ENCODE measurements at places on chromosomes 1 and 21.

- no peak for DNase-seq
Observed at GRCh38 chr1:92409946-92410549, 76.7 kb downstream of the GFI1 start.

DNA sequence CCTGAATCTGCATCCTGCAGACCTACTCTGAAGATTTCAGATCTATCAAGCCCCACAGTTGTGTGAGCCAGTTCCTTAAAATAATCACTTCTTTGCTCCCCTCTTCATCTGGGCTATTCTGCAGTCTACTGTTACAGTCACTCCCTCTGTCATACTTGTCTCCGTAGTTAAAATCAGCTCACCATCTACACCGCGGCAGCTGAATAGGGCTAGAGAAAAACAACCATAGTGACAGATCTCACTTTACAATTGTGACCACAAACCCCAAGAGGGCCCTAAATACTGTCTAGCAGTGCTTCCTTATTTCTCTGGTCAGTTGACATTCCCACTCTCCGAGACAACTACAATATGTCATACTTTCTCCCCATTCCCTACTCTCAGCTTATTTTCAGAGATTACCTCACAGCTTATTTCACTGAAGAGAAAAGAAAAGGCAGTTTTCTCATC is 12.9 kb downstream of the DESI2 start:
- no peak for DNase-seq

DNA sequence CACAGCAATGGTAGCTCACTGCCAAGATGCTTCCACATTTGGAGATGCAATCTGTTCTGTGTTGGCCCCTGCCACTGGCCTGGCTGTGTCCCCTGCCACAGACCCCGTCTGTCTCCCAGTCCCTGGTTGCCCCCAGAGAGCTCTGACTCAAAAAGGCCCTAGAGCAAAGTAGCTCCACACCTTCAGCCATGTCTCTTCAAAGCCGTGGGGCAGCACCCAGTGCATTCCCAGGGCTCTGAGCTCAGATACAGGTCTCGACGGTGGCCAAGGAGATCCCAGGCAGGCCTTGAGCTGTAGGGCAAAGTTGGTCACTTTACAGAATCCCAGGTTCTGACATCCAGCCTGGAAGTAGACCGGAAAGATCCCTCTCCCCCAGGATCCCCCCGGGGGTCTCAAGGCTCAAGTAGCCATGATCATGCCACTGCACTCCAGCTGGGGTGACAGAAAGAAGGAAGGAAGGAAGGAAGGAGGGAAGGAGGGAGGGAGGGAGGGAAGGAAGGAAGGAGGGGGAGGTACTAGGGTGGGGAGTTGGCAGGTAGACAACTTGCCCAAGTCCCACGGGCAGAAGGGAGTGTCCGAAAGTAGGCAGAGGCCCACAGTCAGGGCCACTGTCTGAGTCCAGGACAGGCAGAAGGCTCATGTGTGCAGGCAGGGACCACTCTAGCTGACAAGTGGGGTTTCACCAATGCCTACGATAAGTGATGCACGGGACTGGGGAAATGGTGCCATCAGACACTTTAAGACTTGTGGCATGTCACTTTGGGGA is 4.8 kb upstream of the ARF1 start:
- DNase-seq: no peak

- DNase-seq: no peak
Observed at GRCh38 chr1:92536980-92537884, 50.5 kb upstream of the GFI1 start.

DNA sequence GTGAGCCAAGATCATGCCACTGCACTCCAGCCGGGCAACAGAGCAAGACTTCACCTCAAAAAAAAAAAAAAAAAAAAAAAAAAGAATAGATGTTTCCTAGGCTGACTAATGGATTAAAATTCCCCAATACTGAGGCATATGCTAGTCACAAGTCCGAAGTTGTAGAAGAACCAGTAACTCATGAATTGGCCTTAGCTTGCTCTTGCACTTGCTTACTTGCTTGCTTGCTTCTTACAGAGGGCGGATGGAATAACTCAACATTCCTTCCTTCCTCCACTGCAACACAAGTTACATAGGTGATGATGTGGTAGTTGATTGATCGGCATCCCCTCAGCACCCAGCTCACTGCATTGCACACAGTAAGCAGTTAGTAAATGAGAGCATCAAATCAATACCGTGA is 2.8 kb upstream of the TARS2 start:
- DNase-seq: no peak

DNA sequence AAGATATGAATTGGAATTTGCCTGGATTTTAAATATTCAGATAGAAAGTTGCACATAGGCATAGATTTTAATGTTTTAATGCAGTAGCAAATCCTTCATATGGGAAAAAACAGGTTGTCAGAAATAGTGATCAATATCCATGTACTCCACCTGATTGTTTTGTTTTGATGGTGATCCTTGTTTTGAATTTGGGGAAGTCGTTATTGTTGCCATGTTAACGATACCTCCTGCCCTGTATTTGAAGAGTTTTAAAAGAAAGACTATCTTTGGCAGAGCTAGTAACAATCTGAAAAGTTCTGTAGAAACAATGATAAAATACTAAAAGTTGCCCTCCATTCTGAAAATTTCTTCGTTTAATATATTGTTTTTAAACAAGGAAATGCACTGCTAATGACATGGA is 1.1 kb downstream of the CEP350 start:
- no peak for DNase-seq

- no peak for DNase-seq
Observed at GRCh38 chr1:243765676-243766075, 84.4 kb downstream of the AKT3 start.

DNA sequence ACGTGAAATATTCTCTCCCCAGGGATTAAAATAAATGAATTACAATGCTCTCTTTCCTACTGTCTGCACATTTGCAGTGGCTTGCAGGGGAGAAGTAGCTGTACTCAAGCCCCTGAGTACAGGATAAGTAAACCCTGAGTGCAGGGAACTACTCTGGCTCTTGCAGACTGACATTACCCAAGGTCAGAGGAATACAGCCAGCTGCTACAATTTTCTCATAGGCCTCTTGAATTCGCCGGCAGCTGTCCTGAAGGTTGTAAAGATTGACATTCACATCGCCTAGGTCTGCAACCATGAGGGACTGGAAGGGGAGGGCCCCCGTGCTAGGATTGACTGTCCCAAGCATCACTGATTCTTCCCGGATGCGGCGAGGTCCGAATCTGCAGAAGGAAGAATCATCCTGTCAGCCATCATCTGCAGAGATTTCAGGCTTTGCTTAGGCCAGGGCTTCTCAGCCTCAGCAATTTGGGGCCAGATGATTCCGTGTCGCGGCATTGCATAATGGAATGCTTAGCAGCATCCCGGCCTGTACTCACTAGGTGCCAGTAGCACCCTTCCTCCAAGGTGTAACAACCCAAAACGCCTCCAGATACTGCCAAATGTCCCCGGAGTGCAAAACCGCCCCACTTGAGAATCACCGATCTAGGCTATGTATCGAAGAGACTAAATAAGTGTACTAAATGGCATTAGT is 1.7 kb downstream of the AGMAT start:
- no peak for DNase-seq

GRCh38 chr1:203126866-203127665 is 460 bp upstream of the ADORA1 start:
- no peak for DNase-seq

GRCh38 chr21:43716376-43717165 is 2.4 kb upstream of the PDXK start:
- DNase-seq: no peak

DNA sequence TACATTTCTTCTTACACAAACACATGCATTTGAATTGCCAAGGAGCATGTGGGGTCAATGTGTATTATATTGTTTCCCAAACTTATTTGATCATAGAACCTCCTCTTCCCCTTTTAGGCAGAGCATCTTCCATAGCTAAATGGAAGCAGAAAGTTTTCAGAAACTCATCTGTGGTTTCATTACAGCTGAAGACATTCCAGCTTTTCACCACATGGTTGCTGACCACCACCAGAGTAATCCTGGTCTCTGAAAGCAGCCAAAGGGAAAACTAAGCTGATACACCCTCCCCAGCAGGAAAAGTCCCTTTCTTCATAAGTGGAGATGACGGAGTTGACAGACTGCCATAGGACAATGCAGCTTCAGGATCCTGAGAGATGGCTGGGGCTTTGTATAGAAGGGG is 30.2 kb upstream of the OTUD3 start:
- no peak for DNase-seq

DNA sequence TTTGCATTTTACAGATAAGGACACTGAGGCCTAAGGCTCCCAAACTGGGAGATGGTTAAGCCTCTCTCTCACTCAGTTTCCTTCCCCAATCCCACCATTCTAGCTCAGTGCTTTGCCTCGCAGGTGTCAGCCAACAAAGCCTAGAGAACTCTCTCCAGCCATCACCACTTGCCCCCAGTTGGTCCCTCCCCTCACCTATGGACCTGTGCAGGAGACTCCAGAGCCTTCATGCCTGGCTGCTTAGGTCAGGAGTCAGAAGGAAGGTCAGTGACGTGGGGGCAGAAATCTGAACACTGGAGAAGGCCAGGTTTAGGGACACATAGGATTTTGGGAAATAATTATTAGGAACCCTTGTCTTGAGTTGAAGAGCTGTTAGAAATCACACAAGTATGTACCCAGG is 295.3 kb downstream of the PTPRU start:
- DNase-seq: no peak

- DNase-seq: no peak
Observed at GRCh38 chr1:166322470-166322869, 155.7 kb upstream of the FAM78B start.

- DNase-seq: no peak
Observed at GRCh38 chr1:112849425-112850033, 106.5 kb downstream of the SLC16A1 start.

DNA sequence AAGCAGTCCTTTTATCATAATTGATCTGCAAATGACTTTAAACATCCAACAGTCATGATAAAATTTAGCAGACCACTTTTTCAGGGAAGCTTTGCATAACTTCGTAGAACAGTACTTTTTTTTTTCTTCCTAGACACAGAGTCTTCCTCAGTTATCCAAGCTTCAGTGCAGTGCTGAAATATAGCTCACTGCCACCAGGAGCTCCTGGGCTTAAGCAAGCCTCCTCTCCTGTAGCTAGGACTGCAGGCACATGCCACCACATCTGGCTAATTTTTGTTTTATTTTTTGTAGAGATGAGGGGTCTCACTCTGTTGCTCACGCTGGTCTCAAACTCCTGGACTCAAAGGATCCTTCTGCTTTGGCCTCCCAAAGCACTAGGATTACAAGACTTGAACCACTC is 3.8 kb downstream of the F13B start:
- no peak for DNase-seq

- no peak for DNase-seq
Observed at GRCh38 chr1:8533124-8533523, 215.2 kb downstream of the SLC45A1 start.

- no peak for DNase-seq
Observed at GRCh38 chr1:96073100-96073499, 648.5 kb upstream of the PTBP2 start.

DNA sequence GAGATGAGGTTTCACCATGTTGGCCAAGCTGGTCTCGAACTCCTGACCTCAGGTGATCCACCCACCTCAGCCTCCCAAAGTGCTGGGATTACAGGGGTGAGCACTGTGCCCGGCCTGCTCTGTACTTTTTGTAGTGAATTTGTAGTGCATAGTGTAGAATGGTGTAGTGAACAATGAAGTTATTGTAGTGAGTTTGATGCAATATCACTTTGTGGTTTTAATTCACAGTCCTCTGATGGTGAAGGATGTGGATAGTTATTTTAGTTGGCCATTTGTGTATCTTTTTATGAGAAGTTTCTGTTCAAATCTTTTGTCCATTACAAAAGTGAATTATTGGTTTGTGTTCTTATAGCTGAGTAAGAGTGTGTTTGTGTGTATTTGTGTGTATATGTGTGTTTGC is 57.6 kb downstream of the PDE4B start:
- DNase-seq: no peak

DNA sequence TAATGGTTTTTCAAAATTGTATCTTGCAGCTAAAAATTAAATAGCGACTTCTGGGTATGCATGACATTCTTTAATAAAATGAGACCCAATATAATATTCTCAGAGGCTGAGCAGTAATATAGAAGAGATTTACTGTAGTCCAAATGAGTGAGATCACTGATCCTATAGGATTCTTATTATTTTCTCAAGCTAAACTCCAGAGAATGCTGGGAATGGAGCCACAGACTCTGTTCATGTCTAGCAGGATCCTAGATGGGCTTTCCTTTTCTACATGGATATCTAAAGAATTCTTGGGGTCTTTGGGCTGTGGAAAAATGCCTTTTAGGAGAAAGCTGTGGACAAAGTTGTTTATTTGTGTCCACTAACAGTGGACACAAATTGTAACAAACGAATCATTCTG is 150.7 kb upstream of the ZNF644 start:
- no peak for DNase-seq

DNA sequence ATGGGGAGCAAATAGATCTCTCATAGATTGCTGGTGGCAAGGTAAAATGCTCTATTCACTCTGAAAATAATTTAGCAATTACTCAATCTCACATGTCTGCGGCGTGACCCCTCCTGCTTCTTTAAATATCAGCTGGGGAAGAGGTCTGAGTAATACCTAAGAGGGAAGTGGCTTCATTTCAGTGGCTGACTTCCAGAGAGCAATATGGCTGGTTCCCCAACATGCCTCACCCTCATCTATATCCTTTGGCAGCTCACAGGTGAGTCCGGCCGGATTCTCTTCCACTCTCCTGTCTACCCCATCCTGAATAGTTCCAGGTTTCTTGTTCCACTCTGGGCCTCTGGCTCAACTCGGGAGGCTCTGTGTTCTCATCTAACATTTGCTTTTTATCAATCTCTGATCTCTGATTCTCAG is at the start of gene SLAMF7:
Gene SLAMF7 (plus strand): TSS at position 150 of the 414 bp plus-strand sequence. CDS start 55 bp downstream, at position 205.
- DNase-seq: peak; percentile 33

DNA sequence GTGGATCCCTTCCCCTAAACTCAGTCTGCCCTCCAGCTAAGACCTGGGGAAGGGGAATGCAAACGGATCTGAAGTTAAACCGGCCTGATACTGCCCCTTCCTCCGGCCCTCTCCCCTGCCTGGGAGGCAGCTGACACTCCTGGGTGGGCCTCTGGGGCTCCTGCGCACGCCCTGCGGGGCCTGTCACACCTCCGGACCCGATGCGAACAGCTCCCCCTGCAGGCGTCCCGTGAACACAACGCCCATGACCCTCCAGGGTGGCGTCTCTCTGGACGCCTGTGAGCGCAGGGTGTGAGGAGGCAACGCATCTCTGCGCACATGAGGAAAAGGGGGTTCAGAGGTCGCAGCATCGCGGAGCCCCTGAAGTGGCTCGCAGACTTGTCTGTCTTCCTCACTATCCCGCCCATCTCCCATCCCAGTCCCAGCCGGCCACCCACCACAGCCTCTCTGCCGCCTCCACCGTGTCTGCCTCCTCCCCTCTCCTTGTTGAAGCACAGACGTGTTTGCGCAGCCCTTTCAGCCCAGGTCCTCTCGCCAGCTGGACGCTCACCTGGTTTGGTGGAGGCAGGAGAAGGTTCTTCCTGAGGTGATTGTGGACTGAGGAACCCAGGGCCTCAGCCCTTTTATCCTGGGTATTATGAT is 421 bp upstream of the LCE3A start:
- no peak for DNase-seq

GRCh38 chr1:243454328-243454997 is 198.6 kb downstream of the SDCCAG8 start:
- DNase-seq: no peak

Data from NCI-H226 (cell line).